Stimulated activated CD4-positive, alpha-beta T cell treated with anti-CD3 and anti-CD28 coated beads, Interleukin-4, amount 100 ng/mL, for 48 hours (primary cell): ENCODE measurements at places on chromosomes 13 and 19.

GRCh38 chr19:31338069-31338776 lies 11.0 kb downstream of the TSHZ3 start:
- DNase-seq: no peak

DNA sequence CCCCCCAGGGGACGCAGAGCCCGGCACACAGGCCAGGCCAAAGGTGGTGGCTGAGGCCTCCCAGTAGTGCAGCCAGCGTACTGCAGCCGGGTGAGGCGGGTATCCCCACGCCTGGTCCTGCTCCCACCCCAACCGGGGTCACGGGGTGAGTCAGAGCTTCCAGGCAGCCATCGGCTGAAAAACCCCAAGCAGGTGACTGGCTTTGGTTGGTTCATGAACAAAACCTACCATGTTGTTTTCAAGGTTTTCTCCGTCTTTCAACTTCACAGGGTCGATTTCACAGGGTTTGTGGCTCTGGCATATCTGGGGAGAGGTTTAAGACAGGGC lies 42.1 kb upstream of the C13orf46 start:
- no peak for DNase-seq

DNA sequence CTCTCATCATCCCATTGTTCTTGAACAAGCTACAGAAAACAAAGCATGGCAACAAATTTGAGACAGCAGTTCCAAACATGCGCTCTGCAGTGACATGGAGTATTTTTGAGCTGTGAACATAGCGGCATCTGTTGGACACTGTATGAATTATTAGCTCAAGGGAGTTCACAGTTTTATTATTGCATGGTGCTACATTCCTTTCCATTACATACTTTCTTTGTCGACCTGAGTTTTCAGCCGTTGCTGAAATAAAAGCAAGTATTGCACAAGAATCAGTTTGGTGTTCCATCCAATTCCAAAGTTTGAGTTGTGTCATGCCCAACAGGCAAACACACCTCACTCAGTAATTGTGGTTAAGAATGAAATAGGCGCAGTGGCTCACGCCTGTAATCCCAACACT lies 30.1 kb upstream of the METTL21C start:
- DNase-seq: no peak

GRCh38 chr19:50206191-50206590 lies 2.8 kb downstream of the MYH14 start:
- DNase-seq: no peak

DNA sequence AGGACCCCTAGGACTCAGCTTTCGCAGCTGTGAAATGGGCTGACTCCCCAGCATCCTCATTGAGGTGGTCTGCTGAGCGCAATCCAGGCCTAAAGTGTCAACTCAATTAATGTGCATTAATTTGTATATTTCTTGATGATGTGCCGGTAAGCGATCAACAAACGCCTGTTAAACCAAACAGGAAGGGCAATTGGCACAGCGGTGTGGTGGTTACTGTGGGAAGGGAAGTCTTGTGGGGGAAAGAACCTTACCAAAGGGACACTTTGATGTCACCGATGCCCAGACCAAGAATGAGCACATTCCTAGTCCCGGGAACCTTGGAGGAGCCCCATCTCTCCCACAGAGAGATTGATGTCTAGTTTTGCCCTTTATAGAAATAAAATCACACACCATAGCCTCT lies 1.6 kb downstream of the JAK3 start:
- DNase-seq: no peak

DNA sequence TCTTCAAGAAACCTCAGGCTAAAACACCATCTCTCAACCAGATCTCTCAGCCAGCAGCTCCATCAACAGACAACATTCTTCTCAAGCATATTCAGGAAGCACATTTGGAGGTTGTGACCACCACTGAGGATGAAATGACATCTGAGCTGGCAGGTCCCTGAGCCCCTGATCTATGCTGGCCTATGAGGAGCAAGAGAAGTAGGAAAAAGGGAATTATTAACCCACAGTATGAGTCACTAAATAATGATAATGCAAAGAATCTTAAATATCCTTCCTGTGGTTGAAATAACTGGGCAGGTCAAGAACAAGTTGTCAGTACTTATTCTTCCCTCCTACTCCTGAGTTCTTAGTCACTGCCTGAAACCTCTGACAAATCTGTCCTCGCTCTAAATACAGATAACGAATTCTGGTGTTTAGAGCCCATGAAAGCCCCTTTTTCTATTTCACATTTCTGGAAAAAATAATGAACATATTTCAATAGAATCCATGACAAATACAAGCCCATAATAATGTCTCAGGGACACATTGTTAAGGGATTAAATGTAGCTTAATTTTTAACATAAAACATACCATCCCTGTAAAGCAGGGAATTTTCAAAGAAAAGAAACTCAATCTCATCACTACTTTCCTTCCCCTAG lies 225.8 kb upstream of the IRS2 start:
- DNase-seq: no peak
